ENCODE measurements at places on chromosomes 5 and 9.
A peak's percentile ranks its signal among the peaks of the same experiment; 100 is the strongest.

GRCh38 chr9:84592918-84593317 is 76.6 kb upstream of the NTRK2 start:
- DNase-seq = no peak

GRCh38 chr5:135649435-135649834 is 70.6 kb upstream of the CXCL14 start:
- DNase-seq = no peak

GRCh38 chr9:113548221-113549041 is 84.9 kb downstream of the RGS3 start:
- peak; percentile 15 for DNase-seq

GRCh38 chr5:149240354-149240998 is 31.2 kb upstream of the AFAP1L1 start:
- peak; percentile 14 for DNase-seq

GRCh38 chr9:18678821-18679590 is 205.1 kb downstream of the ADAMTSL1 start:
- DNase-seq = no peak

DNA sequence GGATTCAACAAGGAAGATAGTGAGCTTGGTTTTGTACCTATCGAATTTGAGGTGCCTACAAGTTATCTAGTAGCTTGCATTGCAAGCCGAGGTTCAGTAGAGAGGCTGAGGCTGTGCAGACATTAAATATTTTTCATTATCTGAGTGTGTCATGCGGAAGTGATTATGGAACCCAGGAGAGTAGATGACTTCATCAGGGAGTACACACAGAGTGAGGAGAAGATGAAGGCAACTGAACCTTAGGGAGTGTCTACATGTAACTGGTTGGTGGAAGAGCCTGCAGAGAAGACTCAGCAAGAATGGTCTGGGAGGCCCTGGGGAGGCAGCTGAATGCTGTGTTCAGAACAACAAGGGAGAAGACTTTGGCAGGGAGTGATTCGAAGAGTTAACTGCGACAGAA is 393.9 kb downstream of the ARHGEF28 start:
- DNase-seq = no peak

- DNase-seq = no peak
Measured at GRCh38 chr5:39977066-39977655, 552.4 kb upstream of the DAB2 start.

DNA sequence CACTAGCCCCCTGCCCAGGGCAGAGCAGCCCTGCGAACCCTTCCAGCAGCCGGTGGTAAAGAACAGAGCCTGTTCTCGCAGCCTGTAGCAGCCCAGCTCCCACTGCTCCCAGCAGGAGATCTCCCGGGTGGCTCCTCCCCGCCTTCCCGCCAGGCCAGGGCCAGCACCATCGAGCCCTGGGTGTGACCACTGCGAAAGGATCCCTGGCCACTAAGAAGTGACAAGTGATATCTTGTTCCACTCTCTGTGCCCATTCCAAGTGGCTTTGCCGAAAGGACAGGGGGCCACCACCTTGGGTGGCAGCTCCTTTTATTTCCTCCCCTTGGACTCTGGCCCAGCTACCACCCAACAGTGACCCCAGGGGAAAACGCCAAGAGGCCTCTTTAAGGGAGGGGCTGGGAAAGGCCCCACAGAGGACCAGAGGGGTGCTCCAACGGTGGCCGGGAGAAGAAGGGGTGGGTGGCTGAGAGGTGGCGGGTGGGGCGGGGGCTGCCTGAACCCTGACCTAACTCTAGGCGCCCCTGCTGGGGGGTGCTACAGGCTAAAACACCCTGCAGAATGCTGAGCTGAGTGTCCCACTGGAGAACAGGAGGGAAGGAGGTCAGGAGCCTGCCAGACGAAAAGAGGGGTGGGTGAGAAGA is 1.6 kb downstream of the NACC2 start:
- no peak for DNase-seq

GRCh38 chr5:88686726-88687125 is 196.3 kb downstream of the MEF2C start:
- DNase-seq = no peak

DNA sequence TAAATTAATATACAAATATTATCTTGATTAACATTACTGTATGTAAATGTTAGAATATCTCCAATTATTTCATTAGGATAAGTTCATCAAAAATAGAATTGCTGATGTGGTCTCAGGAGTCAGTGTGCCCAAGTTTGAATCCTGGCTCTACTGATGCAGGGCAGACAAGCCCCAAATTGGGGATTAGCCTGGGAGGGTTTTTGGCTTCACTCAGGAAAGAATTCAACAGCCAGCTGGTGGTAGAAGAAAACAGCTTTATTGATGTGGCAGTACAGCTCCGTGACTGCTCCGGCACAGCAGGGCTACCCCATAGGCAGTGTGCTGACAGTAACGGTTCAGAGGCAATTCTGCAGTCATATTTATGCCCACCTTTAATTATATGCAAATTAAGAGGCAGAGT is 32.5 kb downstream of the COL27A1 start:
- DNase-seq = no peak

DNA sequence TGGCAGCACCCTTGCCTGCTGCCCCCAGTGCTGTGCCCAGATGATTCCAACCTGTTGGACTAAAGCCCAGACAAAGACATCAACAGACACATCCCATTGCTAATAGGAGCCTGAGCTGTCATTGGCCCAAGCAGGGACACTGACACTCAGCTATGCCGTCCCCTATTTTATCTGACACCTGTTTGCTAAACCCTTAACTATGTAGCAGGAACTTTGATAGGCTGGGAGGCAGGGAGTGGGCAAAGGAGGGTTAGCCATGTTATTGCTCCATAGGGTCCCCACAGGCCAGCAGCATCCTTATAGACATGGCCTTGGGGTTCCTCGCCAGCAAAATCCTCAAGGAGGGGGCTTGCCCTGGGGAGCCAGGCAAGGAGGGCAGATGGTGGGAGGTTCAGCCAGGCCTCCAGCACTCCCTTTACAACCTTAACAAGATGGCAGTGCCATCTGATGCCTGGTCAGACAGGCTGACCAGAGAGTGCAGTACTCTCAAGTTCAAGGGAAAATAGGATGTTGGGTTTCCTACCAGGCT is 50.4 kb upstream of the CDKN2AIPNL start:
- DNase-seq = no peak

- DNase-seq = peak; percentile 25
Measured at GRCh38 chr5:150409638-150410523, 2.8 kb downstream of the CD74 start.

- no peak for DNase-seq
Measured at GRCh38 chr9:125378778-125379177, 117.2 kb downstream of the GAPVD1 start.
